ENCODE measurements at places on chromosomes 1 and 21.

- DNase-seq = peak; percentile 37
Observed at GRCh38 chr1:117389284-117389683, 22.0 kb downstream of the MAN1A2 start.

- no peak for DNase-seq
Observed at GRCh38 chr1:213286235-213286634, 235.2 kb downstream of the RPS6KC1 start.

GRCh38 chr1:29243023-29243870, 6.9 kb downstream of the PTPRU start:
- DNase-seq = peak; percentile 41

DNA sequence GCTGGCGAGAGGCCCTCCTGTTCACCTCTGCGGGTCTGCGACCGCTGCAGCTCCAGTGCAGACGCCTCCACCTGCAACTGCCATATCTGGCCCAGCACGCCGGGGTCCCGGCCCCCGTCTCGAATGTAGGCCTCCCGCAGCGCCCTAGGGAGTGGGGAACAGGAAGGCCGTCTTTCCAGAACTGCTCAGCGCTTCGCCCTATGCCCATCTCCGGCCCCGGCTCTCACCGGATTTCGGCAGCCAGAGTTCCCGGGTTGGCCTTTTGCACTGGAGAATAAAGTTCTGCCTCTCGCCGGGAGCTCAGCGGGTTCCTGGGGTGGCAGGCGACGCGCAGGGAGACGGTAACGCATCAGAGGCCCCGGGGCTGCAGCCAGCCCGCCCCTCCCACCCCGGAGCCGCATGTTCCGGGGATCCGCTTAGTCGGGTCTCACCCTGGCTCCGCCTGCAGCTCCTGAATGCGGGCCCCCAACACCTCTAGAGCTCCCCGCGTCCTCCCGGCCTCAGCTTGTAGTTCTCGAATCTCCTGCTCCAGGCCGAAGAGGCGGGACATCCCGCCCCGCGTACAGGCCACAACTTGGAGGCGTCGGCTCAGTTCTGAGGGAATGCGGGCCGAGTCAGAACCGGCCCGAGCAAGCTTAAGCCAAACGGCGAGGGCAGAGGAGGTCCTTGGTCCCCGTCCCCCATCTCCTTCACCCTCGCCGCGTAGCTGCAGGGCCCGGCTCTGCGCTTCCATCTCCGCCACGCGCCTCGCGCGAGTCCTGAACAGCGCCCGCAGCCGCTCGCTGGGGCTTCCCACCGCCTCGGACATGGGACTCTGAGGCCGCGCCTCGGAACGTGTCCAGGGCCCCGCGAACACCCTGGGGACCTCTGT, 1.1 kb downstream of the CCDC17 start:
- peak; percentile 52 for DNase-seq

DNA sequence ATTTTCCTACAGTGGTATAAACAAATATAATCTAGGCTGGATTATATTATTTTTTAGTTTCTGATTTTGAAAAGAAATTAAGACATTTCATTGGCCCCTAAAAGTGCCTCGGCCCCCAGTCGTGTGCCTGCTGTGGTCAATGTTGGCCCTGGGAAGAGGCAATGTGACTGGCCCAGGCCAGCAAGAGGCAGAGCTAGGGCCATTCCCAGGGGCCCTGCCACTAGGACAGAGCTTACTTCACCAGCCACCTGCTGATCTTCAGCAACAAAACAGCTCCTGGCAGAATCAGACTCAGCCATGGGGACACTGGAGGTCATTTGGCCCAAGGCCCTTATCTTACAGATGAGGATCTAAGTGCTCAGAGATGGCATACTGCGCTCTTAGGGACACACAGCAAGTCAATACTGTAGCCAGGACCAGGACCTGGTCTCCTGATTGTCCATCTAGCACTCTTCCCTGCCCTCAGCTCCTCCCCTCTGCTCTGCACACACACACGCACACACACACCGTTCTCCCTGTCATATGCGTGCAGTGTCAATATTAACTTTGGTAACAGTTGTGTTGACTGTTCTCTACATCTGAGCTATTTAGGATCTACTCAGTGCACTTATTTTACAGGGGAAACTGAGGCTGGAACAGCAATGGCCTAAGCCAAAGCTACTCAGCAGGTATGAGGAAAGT, 16.6 kb upstream of the KLHDC7A start:
- no peak for DNase-seq

DNA sequence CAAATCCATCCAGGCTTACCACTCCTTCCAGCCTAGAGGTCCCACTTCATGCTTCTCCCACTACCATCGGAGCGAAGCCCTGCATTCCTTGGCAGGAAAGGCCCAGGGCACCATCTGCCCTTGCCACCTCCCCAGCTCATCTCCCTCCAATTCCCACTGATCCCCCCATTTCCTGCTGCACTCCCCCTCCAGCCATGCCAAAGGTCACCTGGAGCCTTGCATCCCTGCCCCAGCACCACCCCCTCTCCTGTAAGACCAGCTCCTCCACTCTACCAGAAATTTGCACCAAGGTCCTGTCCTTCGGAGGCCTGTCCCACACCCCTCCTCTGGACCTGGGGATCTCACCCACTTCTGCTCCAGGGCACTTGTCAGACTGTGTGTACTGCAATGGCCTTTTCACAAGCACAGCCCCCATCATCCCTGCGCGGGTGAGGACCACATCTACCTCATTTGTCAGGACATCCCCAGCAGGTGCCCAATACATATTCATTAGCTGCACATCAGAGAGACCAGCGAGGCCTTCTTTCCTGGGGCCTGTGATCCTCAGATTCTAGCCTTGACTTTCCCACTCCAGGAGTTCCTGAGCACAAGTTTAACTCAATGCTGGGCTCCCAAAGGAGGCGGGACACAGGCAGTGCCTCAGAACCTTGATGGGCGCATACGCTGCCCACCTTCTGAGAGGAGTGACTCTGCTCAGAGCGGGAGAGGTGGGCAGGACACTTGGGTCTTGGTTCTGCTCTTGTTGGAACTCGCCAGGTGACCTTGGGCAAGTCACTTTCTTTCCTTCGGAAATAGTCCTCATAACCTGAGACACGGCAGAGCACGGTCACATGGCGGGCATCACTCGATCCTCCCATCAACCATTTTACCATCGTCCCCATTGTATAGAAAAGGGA, 49.9 kb upstream of the EDN2 start:
- no peak for DNase-seq

GRCh38 chr1:97307151-97307550, 585.6 kb downstream of the PTBP2 start:
- DNase-seq = no peak

DNA sequence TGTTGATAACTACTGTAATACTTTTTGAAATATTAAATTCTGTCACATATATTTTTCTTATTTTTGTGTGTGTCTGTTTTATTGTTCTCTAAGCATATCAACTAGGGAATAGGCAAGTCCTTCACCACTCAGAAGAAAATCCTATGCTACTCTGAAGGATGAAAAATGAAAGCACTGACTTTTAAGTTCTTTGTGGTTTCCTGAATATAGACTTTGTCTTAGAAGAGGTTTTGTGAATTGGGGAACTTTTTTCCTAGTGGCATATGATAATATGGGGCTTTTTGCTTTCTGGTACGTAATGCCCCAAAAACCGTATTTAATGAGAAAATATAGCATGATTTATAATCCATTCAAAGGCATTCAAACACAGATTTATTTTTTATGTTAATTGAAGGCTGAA, 136.0 kb downstream of the SNX7 start:
- no peak for DNase-seq

Data from kidney (tissue), 22 donors.